ENCODE measurements at places on chromosomes 16 and 17.
A peak's percentile ranks its signal among the peaks of the same experiment; 100 is the strongest.

DNA sequence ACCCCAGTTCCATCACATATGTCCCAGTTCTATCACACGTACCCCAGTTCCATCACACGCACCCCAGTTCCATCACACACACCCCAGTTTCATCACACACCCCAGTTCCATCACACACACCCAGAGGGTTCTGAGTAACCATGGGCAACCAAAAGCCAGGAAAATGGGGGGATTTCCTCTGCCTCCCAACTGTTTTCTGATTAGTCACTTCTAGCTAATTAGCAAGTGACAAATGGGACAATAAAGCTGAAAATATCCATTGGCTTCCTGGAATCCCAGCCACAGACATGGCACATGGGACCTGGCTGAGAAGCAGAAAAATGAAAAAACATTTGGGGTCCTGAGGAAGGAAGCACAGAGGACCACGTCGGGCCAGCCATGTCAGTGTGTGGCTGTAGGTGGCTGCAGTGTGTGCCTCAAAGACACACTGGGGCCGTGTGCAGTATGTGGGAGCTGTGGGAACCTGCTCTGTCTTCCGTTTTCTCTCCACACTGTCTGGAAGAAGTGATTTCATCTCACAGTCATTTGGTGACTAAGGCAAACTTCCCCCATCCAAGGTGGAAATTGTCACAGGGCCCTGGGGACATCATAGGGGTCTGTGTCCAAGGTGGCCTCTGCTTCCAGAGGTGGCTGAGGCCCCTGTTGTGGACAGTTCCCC is 106.7 kb downstream of the CMIP start:
- peak; percentile 44 for DNase-seq

- DNase-seq: peak; percentile 95
Measured at GRCh38 chr16:29811170-29811895, 660 bp upstream of the PRRT2 start.

GRCh38 chr16:55539488-55539887 is 27.0 kb upstream of the CAPNS2 start:
- DNase-seq: no peak

- DNase-seq: no peak
Measured at GRCh38 chr16:88487124-88487432, 34.0 kb downstream of the ZFPM1 start.

DNA sequence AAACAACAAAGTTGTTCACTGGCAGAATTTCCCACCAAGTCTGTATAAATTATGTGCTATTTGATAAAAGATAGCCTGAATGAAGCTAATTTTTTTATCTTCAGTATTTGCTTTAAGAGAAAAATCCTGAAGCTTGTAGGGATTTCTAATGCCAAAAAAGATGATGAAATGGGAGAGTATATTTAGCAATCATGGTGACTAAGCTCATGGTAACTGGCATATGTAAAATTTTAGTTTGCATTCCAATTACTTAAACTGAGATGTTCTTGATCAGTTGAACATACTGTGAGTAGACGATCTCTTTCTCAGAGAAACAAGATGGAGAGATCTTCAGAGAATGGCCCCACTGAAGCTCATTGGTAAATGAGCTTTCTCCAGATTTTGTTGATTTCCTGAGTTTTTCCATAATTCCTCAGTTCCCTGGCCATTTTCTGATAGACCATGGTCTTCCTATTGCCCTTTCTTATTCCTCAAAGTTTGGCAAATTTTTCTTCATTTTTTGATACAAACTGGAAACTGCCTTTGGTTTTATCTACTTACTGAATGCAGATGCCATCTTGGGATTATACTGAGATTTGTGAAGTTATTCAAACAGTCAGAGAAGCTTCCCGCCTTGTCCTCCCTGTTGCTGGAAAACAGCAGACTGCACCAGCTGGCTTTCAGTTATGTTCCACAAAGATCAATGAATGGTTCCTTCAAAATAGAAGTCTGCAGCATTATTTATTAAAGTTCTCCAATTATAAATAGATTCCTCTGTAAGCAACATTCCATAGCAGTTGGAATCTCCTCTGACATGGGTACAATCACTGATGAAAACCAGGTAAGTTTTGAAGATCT is 68.3 kb upstream of the ALOX12 start:
- peak; percentile 76 for DNase-seq

DNA sequence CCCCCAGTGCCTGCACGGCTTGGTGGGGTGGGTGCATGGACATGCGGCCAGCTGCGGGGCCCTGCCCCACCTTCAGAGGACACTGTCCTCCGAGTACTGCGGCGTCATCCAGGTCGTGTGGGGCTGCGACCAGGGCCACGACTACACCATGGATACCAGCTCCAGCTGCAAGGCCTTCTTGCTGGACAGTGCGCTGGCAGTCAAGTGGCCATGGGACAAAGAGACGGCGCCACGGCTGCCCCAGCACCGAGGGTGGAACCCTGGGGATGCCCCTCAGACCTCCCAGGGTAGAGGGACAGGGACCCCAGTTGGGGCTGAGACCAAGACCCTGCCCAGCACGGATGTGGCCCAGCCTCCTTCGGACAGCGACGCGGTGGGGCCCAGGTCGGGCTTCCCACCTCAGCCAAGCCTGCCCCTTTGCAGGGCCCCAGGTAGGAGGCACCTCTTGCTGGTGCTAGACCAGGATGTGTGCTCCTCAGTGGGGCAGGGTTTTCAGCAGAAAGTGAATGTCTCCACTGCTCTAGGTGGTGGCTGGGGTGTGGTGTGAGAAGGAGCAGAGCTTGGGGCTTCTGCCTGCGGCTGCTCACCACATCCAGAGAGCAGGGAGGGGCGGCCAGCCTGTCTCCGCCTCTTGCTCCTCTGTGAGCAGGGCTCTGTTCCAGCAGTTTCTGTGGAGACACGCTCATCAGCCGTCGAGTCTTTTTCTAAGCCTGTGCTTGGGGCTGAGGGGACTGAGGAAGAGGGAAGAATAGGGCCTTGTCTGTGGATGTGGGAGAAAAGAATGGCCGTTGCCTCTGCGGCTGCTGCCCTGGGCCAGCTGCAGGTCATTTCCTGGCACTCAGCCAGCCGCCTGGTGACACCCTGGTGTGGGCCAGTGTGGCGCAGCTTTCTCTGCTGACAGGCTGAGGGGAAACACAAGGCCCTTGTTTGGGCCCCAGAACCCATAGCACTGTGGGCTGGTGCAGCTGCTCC is 2.2 kb downstream of the ZNF276 start:
- no peak for DNase-seq

GRCh38 chr17:79075446-79075750 is 774 bp downstream of the ENGASE start:
- DNase-seq: peak; percentile 8

DNA sequence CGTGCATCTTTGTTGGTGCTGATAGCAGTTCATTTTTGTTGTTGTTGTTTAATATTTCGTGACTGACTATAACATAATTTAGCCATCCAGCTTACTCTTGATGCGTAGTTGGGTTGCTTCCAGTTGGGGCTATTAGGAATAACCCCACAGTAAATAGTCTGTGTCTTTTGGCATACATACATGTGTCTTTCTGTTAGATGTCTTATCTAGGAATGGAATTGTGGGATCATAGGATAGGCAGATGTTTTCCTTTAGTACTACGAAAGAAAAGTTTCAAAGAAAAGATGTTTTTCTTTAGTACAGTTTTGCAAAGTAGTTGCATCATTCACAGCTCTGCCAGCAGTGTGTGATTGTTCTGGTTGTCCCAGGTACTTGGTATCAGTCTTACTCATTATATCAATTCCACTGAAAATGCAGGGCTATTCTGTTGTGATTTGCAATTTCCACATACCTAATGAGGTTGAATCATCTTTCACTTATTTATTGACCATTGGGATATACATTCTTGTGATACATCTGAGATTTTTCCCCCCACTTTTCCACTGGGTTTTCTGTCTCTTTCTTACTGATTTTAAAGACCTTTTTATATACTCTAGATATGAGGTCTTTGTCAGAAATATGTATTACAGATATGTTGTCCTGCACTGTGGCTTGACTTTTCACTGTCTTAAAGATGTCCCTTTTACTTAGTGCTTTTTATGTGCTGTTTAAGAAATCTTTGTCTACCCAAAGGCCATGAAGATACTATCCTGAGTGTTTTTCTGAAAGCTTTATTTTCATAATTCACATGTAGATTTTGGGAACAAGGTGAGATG is 173.3 kb downstream of the MRTFB start:
- no peak for DNase-seq

GRCh38 chr17:75697651-75698291 is 23.5 kb upstream of the ITGB4 start:
- DNase-seq: no peak

GRCh38 chr17:37847811-37848331 is 76.3 kb upstream of the TBC1D3K start:
- DNase-seq: no peak

GRCh38 chr17:57228911-57229310 is 27.4 kb upstream of the MSI2 start:
- no peak for DNase-seq

DNA sequence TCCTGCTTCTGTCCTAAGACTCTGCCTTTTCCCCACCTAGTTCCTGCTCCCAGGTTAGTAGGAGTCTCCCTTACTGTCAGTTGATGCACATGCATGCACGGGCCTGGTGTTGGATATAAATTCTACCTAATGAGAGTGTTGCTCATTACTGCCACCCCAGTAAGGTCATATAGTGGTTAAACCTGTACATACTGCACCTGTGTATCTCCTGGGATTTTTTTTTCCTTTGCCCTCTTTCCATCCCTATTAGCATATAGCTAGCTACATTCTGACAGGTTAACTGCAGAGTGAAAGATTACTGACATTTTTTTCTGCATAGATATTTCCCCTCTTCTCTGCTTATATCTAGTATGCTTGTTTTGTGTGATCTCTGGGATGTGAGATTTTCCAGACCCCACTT is 201.5 kb upstream of the PIRT start:
- DNase-seq: no peak

- DNase-seq: no peak
Measured at GRCh38 chr16:31077592-31078396, 3.6 kb downstream of the ZNF646 start.

- peak; percentile 71 for DNase-seq
Measured at GRCh38 chr17:19387921-19388521, 1.0 kb upstream of the MFAP4 start.

DNA sequence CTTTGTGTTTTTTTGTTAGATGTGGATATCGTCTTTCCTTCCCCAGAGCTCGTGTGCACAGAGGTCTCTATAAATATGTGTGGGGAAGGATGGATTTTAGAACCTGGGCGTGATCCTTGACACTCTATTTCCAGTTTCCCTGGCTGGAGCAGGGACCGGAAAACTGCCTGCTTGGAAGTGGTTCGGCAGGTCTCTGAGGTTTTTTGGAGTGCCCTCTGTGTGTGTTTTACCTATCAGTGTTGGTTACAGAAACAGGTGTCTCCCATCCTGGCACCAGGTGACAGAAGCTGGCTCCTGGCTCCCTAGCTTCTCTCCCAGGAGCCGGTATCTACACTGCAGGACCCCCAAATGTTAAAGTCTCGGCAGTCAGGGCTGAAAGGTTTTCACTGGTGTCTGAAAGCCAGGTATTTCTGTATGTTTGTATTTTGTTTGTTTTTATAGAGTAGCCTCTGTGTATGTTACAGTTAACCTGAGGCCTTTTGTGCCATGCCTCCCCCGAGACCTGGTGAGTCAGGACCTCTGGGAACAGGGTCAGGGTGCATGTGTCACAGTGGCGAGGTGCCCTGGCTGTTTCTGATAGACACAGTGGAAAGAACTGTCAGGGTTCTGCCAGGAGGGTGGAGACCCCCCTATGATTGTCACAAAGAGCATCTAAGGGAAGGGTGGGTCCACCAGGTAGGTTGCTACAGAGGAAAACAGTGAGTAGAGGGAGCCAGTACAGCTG is 31.3 kb downstream of the ZC3H18 start:
- no peak for DNase-seq

DNA sequence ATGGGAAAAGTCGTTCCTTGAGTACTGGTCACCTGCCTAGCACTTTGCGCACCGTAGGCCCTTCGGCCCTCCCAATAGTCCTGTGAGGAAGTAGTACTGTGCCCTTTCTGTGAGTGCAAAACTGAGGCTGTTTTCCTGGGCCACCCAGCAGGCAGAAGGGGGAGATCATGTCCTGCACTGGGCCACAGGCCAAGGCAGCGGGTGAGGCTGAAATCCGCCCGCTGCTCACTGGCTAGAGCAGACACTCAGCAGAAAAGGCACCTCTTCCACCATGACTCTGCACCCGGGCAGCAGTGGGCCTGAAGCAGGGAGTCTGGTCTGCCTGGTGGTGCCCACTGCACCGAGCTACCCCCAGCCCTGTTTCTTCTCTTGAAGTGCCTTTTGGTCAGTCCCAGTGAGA is 20.2 kb downstream of the METTL22 start:
- no peak for DNase-seq

DNA sequence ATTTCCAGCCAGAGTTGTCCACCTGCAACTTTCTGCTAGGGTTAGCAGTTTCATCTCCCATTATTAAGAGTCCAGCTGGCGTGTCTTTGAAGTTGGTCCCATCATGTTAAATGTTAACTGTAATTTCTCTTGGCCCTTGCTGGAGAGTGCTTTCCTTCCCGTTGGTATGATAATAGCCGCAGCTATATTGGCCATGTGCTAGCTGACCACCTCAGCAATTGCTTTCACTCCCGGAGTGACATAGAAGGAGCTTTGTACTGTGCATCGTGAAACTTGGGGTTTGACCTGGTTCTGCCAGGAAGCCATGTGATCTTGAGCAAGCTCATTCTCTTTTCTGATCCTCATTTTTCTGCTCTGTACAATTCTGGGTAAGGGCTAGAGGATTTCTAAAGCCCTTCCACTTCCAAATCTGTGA is 81.0 kb upstream of the TBX2 start:
- no peak for DNase-seq

GRCh38 chr16:11674818-11675560 is 6.7 kb downstream of the SNN start:
- no peak for DNase-seq

All from HCEC 1CT (cell line).